Stimulated activated naive CD4-positive, alpha-beta T cell (primary cell): ENCODE measurements at places on chromosomes 4 and X.
A peak's percentile ranks its signal among the peaks of the same experiment; 100 is the strongest.

DNA sequence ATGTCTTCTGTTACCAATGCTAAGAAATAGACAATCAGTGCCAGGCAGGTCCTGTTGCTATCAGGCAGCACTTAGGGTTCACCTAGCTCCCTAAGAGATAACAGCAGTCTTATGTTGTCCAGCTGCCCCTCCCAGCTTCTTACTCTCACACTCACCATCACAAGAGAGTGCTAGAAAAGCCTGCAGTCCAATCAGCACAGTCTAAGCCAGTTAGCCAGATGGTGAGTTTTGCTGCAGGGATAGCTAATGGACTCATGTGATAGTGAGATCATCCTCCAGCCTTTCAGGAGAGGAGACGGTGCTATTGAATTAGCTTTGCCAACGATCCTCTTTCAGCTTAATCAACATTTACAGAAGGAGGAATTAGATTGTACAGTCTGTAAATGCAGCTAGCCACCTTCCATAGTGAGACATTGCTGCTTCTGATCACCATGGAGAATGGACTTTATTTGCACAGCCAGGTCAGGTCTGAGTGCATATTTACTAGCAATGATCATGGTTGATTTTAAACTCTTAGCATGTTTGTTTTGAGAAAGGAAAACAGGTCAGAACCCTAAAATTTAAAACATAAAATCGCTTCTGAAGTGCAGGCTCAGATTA lies 438.3 kb downstream of the CENPC start:
- DNase-seq: no peak

DNA sequence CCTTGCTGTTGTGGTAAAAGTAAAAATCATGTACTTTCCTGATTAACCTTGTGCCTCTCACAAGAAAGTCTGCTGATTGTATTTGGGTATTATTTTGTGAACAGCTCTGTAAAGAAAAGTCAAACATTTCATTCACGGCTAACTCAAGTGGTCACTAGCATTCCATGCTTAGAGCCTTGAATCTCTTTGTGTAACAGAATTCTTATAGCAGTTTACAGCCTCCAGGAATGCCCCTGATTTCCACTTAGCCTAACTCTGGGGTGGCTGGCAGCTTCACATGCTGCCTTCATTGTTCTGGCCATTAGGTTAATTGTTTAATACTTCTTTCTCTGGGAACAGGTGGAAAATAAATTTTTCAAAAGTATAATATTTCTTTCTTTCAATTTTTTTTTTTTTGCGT lies 226.7 kb downstream of the RBMX2 start:
- no peak for DNase-seq

DNA sequence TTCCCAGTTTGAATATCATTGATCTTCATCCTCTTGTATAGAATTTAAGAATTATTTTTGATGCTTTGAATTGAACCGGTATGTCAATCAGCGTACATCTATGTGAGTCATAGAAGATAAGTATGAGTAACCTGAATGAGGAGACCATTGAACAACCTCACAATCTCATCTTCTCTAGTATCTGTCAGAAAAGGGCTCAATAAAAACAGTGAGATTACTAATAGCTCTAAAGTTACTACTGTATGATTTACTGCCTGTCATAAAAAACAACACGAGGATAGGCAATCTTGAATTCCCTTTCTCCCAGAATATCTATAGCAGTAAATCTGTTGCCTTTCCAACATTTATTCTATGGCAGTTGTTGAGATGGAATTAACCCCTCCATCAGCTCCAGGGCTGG lies 36.1 kb downstream of the PHOX2B start:
- DNase-seq: no peak

GRCh38 chr4:168480931-168481611 lies 779 bp upstream of the DDX60L start:
- peak; percentile 36 for DNase-seq

DNA sequence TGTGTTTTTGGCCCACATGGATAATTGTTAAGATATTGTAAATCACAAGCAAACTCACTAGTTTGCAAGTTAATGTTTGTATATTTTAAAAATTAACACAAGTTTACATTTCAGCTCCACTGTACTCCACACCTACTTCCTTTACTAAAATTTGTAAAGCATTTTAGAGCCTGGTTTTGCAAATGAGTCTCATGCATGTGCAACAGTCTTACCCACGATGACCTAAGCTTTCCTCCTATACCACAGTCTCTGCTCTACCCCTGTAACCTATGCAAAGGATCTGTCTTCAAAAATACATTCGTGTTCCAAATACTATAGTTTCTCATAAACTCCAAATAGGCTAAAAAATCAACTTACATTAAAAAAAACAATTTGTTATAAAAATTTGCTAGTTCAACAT lies 10.2 kb downstream of the BDH2 start:
- DNase-seq: no peak

- DNase-seq: no peak
These were observed 917.2 kb downstream of the DMD start for GRCh38 chrX:32293962-32294700.

- DNase-seq: no peak
These were observed 258.0 kb downstream of the COL25A1 start for GRCh38 chr4:109044431-109044830.

- no peak for DNase-seq
These were observed 555 bp upstream of the ELMOD2 start for GRCh38 chr4:140523370-140523856.

DNA sequence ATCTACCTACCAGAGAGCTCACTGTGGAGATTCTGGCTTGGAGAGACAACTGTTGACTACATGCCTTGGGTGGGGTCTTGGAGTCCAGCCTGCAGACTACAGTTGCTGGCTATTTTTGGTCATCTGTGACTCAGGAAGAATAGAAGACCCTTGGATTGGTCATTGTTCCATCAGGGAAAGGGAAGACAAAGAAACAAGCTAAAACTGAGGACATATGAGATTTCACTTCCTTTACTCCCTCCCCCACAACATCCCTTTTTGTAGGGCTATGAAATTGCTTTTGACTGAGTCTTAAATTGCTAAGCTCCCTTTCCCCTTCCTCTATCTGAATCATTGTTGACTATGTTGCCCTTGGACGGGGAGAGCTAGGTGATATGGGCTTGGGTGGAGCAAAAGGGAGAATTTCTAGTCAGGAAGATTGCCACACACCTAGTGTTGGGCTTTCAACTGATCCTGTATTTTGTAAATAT lies 11.7 kb downstream of the MSN start:
- DNase-seq: no peak

GRCh38 chr4:39922399-39922798 lies 55.3 kb downstream of the PDS5A start:
- no peak for DNase-seq

DNA sequence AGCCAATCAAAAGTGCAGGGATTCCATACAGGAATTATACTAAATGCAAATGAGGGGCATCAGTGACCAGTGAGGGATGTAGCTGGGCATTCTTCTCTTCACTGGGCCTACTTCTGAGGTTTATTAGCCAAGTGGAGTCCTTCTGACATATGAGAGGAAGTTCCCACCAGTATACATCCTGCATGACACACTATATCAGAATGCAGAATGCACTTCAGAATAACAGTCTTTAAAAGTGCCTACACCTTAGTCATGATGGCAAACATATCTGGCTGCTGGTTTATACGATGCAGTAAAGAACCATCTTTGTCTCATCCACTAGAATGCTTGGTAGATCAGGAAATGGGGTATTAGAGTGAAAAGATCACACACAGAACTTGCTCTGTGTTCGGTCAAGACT lies 180.3 kb upstream of the PPARGC1A start:
- no peak for DNase-seq

DNA sequence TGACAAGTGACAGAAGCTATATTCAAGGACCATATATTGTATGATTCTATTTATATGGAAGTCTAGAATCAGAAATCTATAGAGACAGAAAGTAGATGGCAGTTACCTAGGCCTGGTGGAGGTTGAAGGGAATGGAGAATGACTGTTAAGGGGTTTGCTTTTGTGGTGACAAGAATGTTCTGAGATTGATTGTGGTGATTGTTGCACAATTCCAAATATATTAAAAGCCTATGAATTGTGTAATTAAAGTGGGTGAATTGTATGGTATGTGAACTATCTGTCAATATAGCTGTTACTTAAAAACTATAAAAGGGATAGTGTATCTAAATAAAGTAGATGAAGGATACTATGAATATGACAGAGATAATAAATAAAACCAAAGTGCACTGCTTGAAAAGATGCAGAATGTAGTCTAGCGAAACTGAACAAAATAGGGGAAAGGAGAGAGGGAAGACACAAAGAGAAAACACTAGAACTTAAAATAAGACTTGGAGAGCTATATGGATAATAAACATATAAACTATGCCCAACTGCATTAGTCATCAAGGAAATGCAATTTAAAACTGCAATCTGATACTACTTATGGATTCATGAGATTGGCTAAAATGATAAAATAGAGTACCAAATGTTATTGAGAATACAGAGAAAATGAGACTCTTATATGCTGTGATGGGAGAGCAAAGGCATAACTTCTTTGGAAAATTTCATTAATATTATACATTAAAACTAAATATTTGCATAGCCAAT lies 82.1 kb upstream of the BANK1 start:
- DNase-seq: no peak

- DNase-seq: no peak
These were observed 40.7 kb upstream of the DDX3X start for GRCh38 chrX:41293269-41293668.

DNA sequence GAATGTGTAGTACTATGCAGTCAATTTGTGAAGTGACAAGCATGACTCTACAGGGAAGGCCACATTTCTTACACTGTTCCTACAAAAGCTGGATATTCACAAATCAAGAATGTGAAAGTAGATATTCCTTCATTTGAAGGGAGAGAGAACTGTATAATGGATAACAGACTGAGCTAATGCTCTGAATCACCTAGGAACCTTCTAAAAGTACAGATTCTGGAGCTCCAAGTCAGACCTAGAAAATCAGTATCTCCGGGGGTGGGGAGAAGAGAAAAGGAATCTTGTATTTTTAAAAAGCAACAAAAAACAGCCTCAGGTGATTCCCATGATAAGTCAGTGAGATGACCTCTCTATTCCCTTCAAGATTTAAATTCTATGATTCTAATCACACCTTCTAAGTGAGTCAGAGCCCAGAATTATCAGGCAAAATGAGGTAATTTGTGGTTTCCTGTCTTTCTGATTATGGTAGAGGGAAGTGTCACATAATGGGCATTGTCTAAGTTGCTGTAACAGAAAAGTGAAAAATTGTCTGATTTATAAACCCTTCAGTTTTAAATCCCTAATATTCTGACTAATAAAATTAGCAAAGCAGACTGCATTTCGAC lies 80.9 kb downstream of the IL21 start:
- no peak for DNase-seq

GRCh38 chrX:54157561-54157960 lies 25.5 kb downstream of the FAM120C start:
- no peak for DNase-seq
